ENCODE measurements at places on chromosomes 2 and 18.

- DNase-seq, result no peak
These were observed 412.3 kb upstream of the RGPD4 start for GRCh38 chr2:107414376-107414775.

GRCh38 chr2:31137211-31138036, 816 bp downstream of the GALNT14 start:
- DNase-seq, result peak; percentile 50

- peak; percentile 8 for DNase-seq
These were observed 531.6 kb upstream of the CHAC2 start for GRCh38 chr2:53235836-53236582.

DNA sequence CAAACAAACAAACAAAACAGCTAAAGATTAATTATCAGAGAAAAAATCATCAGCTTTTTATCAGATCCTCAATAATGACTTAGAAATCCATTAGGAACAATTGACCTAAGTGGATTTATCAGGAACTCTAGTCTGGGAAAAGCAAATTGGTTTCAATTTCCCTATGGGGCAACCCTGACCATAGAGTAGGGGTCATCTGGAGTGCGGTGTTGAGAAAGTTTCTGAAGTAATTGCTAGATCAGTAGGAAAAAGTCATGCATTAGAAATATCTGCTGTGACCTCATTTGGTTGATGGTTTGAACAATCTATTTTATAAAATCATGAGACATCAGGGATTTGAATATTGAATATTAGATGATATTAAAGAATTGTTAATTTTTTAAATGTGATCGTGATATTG, 507.9 kb downstream of the TXNL1 start:
- no peak for DNase-seq

GRCh38 chr18:23881778-23882177, 132.8 kb upstream of the TTC39C start:
- DNase-seq, result no peak

DNA sequence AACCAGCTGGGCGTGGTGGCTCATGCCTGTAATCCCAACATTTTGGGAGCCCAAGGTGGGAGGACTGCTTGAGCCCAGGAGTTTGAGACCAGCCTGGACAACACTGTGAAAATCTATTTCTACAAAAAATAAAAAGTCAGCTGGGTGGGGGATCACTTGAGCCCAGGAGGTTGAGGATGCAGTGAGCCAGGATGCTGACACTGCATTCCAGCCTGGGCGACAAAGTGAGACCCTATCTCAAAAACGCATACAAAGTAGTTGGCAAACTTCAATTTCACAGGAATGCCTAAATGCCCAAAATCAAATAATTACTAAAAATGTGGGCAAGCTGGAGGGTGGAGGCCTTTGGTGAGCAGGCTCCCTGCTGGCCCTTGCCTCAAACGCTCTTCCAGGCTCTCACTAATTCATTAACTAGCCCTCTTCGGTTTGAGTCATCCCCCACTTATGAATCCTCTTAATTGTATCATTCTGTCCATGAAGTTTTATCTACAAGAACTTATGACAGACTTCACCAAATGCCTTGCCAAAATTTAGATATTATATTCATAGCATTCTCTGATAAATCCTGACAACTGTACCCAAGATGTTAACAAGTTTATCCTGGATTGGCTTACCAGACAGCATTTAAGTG, 68.7 kb upstream of the ZFP36L2 start:
- DNase-seq, result no peak
